Sigmoid colon (tissue), 7 donors: ENCODE measurements at places on chromosomes 13 and 19. TPM values are rescaled to one million over a fixed set of nuclear protein-coding genes. Genes with fewer than 3 reads are reported as not detected.

CACNG7 gene
- not detected for total RNA-seq

FFAR2 gene
- not detected for total RNA-seq

KCTD4 gene
- total RNA-seq: 6.8 TPM

TMEM238 gene
- total RNA-seq: 0.66 TPM

SYDE1 gene
- total RNA-seq: 29.6 TPM

PAF1 gene
- total RNA-seq: 37.5 TPM

MBD3L3 gene
- total RNA-seq: not detected

ZNF540 gene
- total RNA-seq: 8.0 TPM

LILRA2 gene
- total RNA-seq: 3.2 TPM

SLC46A3 gene
- total RNA-seq: 14.5 TPM

LHB gene
- not detected for total RNA-seq
